SK-N-SH treated with all-trans-retinoic acid at 6 μM for 48 hours (cell line): ENCODE measurements at places on chromosomes 2 and 18.

GRCh38 chr2:181371195-181371594, 86.0 kb upstream of the ITGA4 start:
- no peak for ATAC-seq

- no peak for ATAC-seq
Measured at GRCh38 chr18:69128978-69129377, 271.7 kb upstream of the DOK6 start.

DNA sequence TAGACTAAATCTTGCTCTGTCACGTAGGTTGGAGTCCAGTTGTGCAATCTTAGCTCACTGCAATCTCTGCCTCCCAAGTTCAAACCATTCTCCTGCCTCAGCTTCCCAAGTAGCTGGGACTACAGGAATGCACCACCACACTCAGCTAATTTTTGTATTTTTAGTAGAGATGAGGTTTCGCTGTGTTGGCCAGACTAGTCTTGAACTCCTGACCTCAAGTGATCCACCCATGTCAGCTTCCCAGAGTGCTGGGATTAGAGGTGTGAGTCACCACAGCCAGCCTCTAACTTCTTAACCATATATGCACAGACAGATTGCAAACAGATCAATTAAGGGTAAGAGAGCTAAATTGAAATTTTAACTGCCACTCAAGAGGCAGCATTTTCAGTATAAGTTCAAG, 22.1 kb upstream of the CNGA3 start:
- no peak for ATAC-seq

DNA sequence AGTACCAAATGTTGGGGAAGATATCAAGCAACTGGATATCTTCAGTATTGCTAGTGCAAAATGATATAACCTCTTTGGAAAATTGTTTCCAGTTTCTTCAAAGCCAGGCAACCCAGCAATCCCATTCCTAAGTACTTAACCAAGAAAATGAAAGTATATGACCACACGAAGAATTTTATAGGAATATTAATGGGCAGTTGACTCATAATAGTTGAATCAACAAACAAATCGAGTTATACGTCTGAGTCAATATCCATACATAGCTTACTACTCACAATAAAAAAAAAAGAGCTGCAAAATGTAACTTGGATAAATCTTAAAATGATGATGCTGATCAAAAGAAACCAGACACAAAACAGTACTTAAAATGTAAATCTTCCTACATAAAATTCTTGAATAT, 810.4 kb downstream of the METTL4 start:
- ATAC-seq = no peak

DNA sequence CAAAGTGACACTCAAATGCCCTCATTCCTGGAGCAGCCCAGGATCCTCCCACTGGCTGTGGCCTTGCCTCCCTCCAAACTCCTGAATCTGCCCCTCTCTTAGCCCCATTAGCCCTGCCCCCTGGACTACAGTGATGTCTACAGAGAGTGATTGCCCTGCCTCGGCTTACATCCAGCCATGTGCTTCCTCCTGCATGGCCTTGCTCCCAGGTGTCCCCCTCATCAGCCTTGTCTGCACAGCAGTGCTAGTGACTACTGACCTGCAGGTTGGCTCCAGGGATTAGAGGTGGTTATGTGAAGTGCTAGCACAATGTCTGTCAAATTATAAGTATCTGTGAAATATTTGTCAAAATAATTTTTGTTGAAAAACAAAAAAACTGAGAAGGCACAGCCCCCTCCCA, 259.1 kb upstream of the MYT1L start:
- no peak for ATAC-seq

- no peak for ATAC-seq
Measured at GRCh38 chr18:54232485-54233227, 8.2 kb upstream of the MBD2 start.

- ATAC-seq = no peak
Measured at GRCh38 chr2:60966507-60967405, 50.8 kb upstream of the PEX13 start.

DNA sequence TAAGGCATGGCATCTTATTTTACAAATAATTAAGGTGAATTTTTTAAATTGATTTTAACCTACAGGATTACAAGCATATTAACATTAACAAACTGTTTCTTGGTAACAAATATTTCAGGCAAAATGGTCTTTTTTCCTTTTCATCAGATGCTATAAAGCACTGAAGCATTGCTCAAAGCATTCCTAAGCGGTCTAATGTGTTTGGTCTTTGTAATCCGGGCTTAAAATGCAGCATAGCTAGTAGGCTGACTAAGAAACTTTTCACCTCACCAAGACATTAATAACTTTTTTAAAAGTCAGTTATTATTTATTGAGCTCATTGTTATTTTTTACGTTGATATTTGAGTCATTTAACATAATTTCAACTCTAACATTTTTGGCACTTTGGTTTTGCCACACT, 538.8 kb upstream of the SLC39A10 start:
- ATAC-seq = no peak

GRCh38 chr2:56741601-56742102, 557.9 kb downstream of the CCDC85A start:
- peak; percentile 99 for ATAC-seq

DNA sequence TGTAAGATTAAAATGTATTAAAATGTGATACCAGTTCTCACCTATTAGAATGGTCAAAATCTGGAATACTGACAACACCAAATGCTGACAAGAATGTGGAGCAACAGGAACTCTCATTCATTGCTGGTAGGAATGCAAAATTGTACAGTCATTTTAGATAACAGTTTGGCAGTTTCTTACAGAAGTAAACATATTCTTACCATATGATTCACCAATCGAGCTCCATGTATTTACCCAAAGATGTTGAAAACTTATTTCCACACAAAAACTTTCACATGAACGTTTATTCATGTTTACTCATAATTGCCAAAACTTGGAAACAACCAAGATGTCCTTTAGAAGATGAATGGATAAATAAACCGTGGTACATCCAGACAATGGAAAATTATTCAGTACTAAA, 1193.5 kb upstream of the ACVR2A start:
- no peak for ATAC-seq

- ATAC-seq = peak; percentile 90
Measured at GRCh38 chr2:15560140-15560987, 770 bp downstream of the NBAS start.

DNA sequence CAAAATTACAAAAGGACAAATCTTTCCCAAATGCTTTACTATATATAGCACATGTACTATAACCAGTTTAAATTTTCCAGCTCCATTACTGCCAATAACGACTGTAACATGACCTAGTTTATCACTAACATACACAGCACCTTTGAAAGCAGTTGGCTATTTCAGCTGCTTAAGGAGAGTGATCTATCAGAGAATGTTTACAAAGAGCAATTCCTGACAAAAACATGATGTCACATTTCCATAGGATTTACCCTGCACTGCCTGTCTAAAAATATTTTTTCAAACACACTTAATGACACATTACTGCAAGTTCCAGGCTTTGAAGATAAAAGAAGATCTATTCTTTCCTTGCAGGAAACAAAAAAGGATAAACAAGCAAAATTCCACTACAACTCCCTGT, 40.6 kb downstream of the ZNF516 start:
- no peak for ATAC-seq

DNA sequence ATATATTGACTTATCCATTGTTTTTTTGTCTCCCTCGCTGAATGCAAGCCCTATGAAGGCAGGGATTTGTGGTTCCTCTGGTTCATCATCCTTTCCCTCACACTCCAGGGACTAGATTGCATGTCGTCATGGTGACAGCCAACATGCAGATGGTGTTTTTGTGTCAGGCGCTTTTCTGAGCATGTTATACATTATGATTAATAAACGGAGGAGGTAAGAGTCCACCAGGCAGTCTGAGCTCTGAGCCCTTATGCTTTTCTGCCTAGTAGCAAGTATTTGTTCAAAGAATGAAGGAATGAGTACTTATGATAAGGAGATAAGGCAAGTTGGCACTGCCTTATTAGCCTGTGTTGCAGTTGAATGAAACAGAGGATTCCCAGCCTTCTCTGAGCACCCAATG, 181.6 kb downstream of the MGAT5 start:
- no peak for ATAC-seq

DNA sequence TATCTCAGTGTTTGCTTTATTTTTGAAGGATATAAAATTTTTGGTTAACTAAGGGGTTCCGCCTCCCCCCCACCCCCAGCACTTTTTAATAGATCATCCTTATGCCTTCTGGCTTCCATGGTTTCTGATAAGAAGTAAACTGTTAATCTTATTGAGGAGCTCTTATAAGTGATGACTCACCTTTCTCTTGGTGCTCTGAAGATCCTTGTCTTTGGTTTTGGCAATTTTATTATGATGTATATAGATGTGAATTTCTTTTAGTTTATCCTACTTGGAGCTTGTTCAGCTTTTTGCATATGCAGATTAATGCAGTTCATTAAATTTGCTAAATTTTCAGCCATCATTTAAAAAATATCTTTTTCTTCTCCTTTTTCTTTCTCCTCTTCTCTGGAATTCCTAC, 91.7 kb upstream of the CTAGE1 start:
- no peak for ATAC-seq

DNA sequence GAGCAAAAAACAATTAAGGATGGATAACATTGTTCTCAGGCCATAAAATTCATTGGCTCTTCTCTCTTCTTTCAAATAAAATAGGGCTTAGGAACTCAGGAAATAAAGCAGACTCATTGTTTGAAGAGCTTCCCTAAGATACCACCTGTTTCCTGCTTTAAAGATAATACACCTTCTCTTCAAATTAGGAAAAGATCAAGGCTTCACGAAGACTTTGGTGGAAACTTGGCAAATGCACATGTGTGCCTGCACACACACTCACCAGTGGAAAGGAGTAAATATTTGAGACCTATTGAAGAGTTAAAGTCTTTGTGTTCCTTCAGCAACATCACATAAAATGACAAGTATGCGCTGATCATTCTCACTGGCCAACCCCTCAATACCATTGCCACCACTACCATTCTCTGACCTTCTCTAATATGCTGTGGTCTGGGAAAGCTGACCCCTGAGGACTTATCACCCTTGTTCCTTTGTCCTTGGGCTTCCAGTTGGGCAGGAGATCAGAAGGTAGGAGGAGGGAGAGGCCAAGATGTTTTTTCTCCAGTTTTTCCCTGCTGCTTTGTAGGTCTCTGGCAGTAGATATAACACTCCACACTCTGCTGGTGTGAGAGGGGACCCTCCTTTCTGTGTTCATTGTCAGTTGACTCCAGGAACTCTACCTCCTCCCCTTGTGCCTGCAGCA, 53.5 kb upstream of the SPOPL start:
- no peak for ATAC-seq

DNA sequence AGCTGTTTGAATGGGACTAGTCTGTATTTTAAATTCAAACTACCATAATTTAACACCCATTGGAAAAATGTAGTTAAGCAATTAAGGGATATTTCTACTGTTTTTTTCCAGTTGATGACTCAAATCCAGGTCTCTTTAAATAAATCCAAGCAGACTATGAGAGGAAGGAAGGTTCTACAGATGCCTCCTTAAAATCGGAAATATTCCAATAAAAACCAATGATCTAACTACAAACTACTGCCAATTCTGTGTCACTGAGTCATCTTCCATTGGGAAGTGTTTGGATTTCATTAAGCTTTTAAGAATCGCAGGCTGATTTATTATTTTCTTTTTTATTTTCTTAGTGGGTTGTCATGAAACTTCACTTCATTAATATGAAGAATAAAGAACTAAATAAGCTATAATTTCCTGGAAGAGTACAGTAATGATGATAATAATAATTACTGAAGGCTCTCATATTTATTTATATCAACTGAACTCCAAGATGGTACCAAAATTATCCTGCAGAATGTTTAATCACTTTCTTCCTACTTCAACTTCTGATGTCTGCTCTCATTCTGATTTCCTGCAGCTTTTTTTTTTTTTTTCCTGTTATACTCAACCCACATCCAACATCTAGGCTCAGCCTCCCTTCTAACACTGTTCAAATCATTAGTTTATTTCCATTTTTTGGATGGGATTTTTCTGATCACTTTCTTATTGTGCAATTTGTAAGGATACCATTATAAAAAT, 166.3 kb upstream of the FN1 start:
- peak; percentile 65 for ATAC-seq

DNA sequence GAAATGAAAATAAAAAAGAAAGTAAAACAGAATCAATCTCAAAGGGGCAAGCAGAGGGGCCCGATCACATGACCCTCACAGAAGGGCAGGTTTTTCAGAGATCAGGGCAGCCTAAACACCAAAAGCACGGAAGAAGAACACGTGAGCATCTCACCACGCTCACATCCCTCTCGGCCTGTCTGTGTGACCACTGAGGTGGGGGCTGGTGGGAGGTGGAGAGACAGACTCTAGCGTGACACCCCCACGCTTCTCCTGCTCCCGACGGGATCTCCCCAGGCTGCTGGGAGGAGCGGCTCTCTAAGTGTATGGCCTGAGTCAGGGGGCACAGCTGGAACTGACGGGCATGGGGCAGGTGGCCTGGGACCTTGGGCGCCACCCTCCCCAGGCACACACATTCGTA, 23.5 kb upstream of the MTERF4 start:
- no peak for ATAC-seq

GRCh38 chr2:167706800-167707199, 540.6 kb downstream of the STK39 start:
- no peak for ATAC-seq

- ATAC-seq = no peak
Measured at GRCh38 chr2:26114151-26114550, 58.7 kb upstream of the GAREM2 start.

DNA sequence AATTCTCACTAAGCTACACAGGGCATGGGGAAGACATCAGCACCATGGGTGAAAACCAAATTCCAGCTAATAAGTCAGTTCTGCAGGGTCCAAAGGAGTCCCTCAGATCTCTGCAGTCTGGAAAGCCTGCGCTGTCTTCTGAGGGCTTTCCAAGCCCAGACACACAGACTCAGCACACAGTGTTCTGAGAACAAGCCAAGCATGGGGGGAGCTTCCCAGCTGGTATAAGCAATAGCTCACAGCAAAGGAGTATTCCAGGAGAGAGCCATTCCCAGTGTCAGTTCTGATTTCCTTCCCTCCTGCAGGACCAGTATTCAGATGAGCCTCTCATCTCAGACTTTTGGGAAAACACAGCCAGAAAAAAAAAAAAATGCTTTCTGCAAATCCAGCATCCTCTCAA, 370.8 kb downstream of the TNS1 start:
- ATAC-seq = no peak

DNA sequence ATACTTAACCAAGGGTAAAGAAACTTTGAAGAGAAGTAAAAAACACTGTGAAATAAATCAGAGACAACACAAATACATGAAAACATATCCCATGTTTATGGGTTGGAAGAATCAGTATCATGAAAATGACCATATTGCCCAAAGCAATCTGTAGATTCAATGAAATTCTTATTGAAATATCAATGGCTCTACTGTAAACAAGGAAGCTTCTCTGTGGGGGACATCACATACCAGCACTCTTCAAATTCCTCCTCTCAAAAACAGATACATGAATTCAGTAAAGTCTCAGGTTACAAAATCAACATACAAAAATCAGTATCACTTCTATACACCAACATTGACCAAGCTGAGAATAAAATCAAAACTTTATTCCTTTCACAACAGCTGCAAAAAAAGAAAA, 63.5 kb upstream of the CNTNAP5 start:
- no peak for ATAC-seq
